ENCODE measurements at places on chromosomes 12 and 14.

GRCh38 chr14:44170101-44170500 lies 337.0 kb downstream of the FSCB start:
- DNase-seq, result no peak

DNA sequence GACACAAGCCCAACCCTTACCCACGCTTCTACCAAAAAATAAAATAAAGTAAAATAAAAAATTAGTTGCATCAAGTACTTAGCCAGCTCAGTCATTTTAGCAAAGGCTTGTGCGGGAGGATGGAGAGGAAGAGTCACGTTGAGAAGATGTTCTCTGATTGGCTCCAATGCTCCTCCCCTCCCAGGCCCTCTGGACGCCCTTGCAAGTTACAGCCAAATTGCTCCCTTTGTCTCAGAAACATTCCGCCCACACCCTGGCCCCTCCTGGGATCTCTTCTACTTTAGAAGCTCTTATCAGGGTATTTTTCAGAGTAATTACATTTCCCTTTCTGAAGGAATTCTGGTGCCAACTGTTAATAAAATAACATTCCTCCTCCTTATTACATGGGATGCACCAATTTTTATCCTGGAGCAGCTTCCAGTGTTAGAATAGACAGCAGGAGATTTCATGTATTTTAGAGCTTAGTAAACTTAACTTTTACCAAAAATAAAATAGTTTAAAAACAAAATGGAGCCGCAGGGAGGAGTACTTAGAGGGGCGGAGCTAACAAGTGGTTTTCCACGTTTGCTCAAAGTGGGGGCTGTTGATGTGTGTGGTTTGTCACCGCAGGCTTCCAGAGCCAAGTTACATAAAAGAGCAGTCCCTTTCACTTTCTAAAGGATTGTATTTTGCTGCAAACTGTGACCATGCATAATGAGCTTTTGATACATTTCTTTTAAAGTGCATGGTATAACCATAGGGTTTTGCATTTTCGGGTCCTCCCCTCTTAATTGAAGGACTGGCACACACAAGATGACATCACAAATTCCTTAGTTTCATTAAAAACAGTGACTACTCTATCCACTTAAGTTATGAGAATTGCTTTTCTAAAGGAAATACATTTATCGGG lies 71.7 kb upstream of the RAP1B start:
- DNase-seq, result peak; percentile 23

DNA sequence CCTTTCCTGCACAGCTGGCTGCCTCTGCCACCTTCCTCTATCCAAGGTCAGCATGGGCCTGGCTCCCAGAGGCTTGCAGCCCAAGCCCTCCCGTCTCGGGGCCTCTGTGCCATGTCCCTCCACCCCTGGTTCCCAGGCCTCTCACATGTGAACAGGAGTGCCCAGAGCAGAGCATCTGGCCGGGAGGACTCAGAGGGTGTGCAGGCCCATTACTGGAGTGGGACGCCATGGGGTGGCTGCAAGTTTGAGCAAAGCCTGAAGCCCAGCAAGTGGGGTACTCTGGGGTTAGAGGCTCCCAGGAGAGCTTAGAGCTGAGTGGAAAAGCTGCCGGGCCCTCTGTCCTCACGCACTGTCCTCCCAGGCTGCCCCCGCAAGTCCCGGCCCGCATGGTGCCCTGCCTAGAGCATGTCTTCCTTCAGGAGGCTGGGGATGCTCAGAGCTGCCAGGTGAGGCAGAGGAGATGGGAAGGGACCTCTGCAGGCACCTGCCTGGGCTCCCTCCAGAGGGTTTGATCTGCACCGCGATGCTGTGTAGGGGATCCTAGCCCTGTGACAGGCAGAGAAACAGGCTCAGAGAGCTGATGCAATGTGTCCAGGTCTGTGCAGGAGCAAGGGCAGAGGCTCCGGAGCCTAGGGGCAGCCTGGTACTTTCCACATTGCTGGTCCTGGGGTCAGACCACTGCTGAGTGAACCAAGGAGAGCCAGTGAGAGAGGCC lies 39.8 kb downstream of the DIO3 start:
- DNase-seq, result no peak

- DNase-seq, result no peak
These were observed 4.2 kb downstream of the SPRYD3 start for GRCh38 chr12:53074999-53075370.

DNA sequence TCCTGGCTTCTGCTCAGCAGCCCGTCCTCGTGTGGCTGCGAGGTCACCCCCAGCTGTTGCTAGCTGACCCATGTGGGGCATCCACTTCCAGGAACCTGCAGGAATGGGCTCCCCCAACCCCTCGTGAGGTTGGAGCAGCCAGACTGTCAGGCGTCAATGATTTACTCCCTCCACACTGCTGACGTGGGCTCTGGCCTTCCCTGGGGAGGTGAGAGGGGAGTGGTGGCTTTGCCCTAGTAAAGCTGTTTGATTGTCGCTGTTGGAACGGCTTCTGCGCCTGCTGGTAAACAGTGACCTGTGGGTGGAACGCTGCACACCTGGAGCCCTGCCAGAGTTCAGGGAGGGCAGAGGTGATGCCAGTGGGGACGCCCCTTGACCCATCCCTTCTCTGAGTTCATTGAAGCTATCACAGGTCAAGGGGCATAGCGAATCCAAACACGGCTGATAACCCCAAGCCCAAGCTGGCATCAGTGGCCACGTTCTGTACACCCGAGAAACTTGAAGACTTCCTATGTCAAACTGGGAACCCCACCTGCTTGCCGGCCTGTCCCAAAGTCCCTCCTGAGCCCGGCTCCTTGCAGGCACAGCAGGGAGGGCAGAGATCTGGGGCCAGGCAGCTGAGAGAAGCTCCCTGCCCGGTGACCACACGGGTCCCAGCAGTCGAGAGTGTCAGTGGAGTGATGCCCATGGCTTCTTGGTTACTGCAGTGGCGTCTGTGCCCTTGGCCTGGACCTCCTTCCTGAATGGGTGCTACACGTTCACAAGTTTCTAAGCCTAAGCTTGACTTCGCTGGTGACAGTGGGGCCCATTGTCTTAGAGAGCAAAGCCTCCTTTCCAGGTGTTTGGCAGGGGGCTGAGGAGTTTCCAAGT lies 2.7 kb downstream of the ASPG start:
- DNase-seq, result no peak

GRCh38 chr12:29750131-29750927 lies 33.4 kb downstream of the TMTC1 start:
- no peak for DNase-seq

DNA sequence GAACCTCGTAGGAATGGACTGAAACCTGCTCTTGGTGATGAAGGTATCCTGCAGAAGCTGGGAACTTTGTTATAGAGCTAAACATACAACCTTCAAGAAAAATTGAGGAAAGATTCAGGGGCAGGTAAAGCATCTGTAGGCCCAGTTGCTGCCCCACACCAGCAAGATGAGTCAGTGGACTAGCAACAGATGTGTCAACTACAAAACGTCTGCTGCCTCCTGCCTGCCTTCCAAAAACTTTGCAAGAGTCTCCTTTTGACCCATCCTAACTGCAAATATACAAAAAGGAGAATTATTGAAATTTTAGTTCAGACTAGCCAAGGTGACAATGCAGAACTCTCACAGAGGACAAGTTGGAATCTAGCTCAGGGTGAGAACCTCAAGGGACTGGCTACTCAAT lies 60.9 kb upstream of the TMTC1 start:
- DNase-seq, result no peak

DNA sequence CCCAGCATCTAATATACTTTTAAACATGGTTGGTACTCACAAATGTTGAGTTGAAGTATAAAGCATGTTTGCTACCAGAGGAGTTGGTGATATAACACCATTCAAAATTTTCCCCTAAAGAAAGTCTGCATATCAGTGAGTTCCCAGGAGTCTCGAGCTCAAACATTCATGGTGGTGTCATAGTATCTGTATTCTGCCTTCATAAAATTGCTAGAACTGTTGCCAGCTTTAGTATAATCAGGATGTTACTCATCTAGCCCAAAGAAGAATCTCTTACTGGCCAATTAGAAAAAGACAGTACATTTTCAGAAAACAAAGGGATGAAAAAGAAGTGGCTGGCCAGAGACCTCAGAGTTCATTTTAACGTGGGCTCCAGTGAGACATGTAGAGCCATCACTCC lies 374.7 kb downstream of the KCNH5 start:
- DNase-seq, result no peak

- DNase-seq, result no peak
These were observed 432.2 kb upstream of the ATXN7L3B start for GRCh38 chr12:74105434-74105833.

GRCh38 chr14:22387776-22388241 lies 201.2 kb downstream of the DAD1 start:
- no peak for DNase-seq

DNA sequence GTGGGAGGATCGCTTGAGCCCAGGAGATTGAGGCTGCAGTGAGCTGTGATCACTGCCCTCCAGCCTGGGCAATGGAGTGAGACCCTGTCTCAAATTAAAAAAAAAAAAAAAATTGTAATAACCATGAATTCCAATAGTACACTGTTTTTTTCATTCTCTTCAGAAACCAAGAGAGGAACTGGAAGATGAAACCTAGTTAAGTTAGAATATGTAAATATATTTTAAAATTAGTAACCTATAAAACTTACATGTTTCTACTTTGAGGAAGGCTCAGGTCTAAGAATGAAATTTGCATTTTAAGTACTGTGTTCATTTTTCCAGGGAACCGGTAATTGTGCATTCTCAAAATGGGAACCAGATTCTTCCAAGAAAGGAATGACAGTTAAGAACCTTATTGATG lies 18.8 kb downstream of the KNTC1 start:
- no peak for DNase-seq

GRCh38 chr14:91021991-91022621 lies 38.3 kb downstream of the RPS6KA5 start:
- no peak for DNase-seq

DNA sequence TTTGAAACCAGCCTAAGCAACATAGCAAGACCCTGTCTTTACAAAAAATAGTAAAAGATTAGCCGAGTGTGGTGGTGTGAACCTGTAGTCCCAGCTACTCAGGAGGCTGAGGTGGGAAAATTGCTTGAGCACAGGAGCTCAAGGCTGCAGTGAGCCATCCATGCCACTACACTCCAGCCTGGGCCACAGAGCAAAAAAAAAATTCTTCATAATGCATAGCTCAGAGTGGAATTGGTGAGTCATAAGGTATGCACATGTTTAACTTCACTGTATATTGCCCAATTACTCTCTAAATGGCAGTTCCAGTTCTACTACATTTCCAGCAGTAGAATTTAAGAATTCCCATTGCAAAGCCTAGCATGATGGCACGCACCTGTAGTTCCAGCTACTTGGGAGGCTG lies 26.8 kb upstream of the CLIP1 start:
- DNase-seq, result no peak

DNA sequence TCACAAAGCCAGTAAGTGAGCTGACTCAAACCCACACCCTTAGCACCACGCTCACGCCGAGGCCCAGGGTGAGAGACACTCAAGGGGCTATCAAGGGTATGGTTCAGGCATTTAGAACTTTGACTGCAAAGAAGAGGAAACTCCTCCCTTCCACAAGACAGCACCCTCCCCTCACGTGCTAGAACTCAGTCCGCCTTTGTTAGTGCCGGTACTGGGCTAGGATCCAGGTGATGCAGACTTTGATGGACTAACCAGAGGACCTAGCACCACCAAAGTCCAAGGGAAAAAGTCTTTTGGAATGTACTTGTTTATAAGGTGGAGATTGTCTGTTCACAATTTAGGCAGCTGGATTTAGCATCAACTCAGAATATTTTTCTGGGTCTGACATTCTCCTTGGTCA lies 33.7 kb downstream of the VWF start:
- no peak for DNase-seq

DNA sequence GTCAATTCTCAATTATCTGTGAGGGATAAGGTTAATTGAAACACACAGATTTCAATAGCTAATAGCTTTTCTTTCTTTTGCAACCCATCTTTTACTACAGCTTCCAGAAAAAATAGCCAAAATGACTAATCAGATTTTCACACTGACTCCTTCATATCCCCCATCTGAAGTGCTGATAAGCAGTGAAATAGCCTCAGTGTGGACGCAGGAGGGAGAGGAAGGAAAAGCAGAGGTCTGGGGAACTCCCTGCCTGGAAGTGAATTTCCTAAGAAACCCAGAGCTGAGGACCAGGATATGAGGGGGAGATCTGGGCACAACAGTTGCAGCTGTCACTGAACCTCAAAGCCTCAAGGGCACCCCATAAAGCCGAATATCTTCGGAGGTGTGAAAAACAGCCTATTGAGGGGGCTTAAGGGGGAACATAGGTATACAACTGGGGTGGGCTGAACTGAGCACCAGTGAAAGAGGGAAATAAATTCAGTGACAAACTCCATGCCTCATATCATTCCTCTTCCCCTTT lies 60.9 kb downstream of the EMP1 start:
- no peak for DNase-seq

- DNase-seq, result no peak
These were observed 143.1 kb upstream of the SLC16A7 start for GRCh38 chr12:59452746-59453145.

DNA sequence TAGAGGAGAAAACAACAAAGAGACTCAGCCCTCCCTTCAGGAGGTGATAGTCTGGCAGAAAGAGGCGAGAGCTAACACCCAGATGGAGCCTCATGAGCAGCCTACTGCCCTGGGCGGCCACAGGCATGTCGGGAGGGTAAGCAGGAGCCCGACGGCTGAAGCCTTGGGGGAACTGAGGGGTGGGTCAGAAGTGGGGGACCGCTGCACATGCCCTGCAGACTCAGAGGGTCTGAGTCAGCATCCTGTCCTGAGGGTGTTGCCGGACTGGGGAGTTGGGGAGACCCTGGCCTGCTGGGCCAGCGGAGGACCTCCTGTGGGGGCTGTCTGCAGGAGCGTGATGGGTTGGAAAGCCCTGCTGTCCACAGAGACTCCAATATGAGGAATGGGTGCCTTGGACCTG lies 15.9 kb upstream of the INF2 start:
- DNase-seq, result no peak

DNA sequence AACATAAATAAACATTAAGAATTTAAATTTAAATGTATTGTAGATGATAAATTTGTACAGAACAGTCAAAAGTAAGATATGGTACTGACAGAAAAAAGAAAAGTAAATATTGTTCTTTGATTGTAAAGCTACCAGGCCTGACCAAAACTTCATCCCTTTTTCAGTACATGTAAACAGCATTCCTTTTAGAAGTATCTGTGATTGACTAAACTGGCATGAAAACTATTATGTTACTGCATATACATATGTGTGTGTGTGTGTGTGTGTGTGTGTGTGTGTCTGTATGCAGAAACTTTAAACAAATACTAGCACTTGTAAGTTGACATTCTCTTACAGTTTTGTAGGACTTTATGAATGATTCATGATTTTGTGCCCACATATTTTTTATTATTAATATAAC lies 270.9 kb downstream of the C12orf50 start:
- no peak for DNase-seq
